GM04503 (cell line): ENCODE measurements at places on chromosomes 2 and 18.

DNA sequence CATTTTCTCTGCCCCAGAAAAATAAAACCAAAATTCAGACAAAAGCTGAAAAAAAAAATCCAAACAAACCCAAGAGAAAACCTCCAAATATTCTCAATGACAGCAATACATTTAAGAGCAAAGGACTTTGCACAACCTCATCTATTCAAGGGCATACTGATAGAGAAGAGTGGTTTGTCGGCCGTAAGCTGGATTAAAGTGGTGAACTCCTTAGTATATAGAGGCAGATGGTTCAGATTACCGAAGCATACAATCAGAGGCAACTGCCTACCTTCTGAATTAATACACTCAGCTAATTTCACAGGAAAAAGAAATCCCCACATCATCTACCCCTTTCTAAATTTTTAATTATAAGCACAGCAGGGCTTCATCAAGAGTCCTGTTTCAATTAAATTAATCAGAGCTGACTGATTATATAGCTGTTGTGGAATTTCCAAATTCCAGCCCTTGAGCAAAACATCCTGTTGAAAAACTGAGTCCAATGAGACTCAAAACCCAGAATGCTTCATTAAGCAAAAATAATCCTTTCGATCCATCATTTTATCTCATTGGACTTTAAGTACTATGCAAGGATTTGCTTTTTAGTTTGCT is at the start of gene CPLX4:
TSS of gene CPLX4 (minus strand) at position 190 of the 591 bp plus-strand sequence. CDS start at position 3, 187 bp downstream.
- DNase-seq, result no peak

- no peak for DNase-seq
These were observed 2.3 kb downstream of the SCN1A start for GRCh38 chr2:166125557-166125956.

DNA sequence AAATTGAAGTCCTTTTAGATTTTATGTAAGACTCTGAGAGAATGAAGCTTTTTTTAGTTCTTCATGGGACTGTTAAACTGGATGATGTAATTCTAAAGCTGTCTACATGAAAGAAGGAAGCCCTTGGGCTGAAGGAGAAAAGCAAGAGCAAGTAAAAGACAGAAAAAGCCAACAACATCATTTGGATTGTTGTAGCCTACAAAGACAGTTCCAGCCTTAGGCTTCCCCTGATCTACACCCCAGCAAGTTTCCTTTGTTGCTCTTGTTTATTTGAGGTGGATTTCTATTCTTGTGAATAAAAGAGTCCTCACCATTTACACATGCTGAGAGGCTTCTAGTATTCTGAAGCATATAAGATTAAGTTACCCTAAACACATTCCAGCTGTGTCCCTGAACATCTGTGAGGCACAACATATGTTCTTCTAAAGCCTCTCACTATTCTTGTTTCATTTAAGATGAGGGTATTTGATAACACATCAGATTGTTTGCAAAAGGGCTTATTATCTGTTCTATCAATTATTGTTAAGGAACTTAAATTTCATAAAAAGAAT is 377.8 kb downstream of the LNPK start:
- no peak for DNase-seq

DNA sequence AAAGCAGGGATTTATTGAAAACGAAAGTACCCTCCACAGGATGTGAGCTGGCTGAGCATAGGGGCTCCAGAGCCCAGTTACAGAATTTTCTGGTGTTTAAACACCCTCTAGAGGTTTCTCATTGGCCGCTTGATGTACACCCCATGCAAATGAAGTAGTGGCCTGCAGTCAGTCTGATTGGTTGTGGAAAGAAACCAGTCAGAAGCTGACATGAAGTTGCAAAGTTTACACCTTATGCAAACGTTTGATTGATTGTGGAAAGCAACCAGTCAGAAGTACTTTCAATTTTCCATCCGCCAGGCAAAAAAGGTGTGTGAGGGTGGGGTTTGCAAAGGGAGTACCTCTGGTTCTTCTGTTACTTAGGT is 62.3 kb downstream of the VWA3B start:
- DNase-seq, result no peak

DNA sequence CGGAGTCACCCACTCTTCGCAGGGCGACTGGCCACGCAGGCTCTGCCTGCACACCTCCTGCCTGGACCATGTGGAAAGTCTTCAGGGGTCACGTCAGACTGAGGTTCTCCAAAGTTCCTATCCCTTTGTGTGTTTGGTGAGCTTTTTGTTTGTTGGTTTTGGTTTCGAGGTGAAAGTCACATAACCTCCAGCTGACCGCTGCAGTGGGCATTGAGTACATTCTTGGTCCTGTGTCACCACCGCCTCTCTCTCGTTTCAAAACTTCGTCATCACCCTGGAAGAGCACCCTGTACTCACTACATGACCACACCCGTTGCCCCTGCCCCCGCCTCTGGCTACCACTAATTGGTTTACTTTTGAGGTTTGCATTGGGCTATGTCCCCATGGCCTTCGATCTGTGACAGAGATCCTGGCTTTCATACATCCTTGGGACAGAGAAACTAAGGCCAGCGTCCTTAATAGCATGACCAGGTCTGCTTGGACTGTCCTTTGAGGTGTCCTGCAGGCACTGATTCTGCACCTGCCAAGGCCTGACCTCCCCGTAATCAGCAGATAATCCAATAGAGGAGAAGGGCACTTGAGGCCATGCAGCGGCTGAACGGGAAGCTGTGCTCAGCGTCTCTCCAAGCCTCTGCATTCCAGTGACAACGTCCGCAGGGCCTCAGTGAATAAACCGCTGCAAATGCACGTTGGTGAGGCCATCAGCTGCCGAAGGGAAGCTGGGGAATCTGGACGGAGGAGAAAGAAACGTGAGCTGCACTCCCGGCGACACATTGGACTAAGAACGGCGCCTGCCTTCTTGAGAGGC is 46.8 kb downstream of the SH3BP4 start:
- DNase-seq, result no peak

- no peak for DNase-seq
These were observed 14.5 kb downstream of the IL1R2 start for GRCh38 chr2:102005989-102006885.

GRCh38 chr2:20141056-20141762 is 83.7 kb downstream of the SDC1 start:
- peak; percentile 91 for DNase-seq

DNA sequence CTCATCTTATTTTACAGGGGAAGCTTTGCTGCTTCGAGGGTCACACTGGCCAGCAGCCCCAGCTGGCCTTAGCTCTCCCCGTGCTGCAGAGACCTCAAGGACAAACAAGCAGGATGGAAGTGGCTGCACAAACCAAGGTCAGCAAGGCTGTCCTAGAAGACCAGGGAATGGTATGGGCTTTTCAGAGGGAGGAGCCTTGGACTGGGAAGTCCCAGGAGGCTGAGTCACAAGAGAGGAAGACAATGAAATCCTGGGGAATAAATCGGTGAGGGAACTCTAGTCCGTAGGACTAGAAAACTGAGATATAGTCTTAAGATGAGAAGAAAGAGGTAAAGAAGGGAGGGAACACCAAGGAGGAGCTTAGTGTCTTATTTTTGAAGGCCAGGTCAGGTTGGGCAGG is 15.7 kb downstream of the CREG2 start:
- DNase-seq, result no peak

DNA sequence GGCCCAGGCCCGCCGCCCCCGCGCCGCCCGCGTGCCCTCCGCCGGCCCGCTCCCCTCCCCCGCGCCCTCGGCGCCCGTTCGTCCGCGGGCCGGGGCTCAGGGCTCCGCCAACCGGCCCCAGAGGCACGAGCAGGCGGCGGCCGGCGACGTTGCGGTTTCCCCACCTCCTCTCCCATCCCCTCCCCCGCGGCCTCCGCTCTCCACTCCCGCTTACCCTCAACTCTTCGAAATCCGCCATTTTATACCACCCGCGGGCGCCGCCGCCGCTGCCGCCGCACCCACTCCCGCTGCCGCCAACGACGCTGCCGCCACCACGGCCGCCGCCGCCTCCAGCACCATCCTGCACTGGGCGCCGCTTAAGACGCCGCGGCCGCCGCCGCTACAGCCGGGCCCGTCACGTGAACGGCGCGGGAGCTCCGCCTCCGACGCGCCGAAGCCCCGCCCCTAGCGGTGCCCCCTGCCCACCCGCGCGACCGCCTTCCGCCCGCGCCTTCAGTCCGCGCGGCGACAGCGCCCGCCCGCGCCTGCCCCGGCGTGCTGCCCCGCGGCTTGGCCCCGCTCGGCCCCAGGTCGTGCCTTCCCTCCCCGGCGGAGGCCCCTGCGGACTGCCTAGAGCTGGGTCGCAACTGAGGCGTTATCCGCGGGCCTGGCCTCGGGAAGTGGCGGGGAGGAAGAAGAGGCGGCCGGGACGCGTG is at the start of the genes KATNAL2 and PIAS2:
TSS of gene KATNAL2 (plus strand) at position 495 of the 695 bp plus-strand sequence. CDS start 29,271 bp downstream, outside the sequence.
TSS of gene PIAS2 (minus strand) at position 400 of the 695 bp plus-strand sequence. CDS start at position 238, 162 bp downstream.
- DNase-seq, result no peak

GRCh38 chr2:70668432-70668831 is 99.6 kb downstream of the ADD2 start:
- DNase-seq, result no peak

- DNase-seq, result no peak
These were observed 405.1 kb downstream of the GPD2 start for GRCh38 chr2:156841321-156841720.

DNA sequence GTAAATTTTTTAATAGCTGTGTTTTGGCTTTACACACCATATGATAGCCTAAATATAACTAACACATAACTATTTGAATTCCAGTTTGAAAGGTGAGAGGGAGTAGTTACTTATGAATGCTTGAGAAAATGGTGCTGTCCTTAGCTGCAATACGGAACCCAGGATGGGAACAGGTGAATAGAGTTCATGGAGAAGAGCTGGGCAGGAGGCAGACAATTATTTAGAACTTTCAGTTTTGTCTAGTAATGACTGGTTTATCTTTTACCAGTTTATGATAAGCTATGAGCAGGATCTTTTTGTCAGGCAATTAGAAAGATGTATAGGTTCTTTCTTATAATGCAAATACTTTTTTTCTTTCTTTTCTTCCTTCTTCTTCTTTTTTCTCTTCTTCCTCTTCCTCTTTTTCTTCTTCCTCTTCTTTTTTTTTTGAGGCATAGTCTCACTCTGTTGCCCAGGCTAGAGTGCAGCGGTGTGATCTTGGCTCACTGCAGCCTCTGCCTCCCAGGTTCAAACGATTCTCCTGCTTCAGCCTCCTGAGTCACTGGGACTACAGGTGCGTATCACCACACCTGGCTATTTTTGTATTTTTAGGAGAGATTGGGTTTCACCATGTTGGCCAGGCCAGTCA is 25.9 kb downstream of the UBR3 start:
- no peak for DNase-seq

DNA sequence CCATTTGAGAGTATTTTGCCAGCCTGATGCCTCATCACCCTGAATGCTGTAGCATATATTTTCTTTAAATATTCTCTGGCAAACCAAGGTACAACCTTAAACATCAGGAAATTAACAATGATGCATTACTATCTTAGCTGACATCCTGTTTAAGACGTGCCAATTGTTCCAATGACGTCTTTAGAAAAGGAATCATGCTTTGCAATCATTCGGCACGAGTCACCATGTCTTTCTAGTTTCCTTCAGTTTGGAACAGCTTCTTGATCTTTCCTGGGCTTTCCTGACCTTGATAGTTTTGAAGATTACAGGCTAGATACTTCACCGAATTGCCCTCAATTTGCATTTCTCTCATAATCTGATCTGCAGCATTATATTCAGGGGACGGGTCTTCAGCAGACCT is 88.2 kb upstream of the GLI2 start:
- peak; percentile 77 for DNase-seq

GRCh38 chr2:227363756-227364155 is 15.3 kb downstream of the TM4SF20 start:
- no peak for DNase-seq

DNA sequence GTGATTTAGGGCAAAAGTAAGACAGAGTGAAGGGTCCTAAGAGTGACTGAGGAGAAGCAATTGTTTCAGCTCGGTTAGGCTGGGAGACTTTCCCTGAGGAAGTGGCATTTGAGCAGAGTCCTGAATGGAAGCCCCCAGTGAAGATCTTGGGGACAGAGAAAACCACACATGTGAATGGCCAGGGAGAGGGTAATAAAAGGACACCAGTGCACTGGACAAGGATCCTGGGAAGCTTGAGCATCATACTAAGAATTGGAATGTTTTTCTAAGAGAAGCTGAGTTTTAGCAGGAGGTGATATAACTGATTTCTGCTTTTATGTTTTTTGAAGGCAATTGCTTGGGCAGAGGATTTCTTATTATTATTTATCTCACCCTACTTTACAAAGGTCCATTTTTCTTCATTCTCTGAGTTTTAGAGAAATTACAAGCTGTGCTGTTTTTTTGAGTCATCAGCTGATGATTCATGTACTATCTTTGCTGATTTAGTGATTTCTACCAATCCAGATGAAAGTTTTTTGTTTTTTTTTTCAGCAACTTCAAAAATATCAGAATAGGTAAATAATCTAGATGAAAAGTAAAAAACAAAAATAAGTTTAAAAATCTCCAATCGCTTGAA is 43.5 kb downstream of the MFSD6 start:
- no peak for DNase-seq

GRCh38 chr2:45823723-45824206 is 172.3 kb downstream of the PRKCE start:
- DNase-seq, result no peak

DNA sequence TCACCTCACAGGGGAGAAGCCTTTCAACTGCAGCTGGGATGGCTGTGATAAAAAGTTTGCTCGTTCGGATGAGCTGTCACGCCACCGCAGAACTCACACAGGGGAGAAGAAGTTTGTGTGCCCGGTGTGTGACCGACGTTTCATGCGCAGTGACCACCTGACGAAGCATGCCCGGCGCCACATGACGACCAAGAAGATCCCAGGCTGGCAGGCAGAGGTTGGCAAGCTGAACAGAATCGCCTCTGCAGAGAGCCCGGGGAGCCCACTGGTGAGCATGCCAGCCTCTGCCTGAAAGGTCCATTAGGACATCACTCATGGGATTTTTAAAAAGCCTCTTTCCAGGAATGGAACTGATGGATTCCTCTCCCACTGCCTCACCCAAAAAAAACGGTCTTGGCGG is 8.9 kb downstream of the KLF11 start:
- DNase-seq, result no peak

- no peak for DNase-seq
These were observed 84.8 kb downstream of the VRK2 start for GRCh38 chr2:58131191-58132011.

- no peak for DNase-seq
These were observed 245.6 kb upstream of the CDH2 start for GRCh38 chr18:28422577-28422976.

DNA sequence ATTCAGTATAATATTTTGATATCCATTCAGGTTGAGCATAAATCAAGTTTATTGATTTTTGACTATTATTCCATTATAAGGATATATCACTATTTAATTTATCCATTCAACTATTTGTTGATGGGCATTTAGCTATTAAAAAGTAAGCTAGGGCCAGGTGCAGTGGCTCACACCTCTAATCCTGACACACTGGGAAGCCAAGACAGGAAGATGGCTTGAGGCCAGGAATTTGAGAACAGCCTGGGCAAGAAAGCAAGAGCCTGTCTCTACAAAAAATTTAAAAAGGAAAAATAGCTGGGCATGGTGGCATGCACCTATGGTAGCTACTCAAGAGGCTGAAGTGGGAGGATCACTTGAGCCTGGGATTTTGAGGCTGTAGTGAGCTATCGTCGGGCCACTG is 183.5 kb downstream of the HNMT start:
- no peak for DNase-seq
